Amygdala (tissue), 56 donors: ENCODE measurements at places on chromosomes 7 and 10.

- no peak for DNase-seq
Observed at GRCh38 chr10:75211007-75211691, 553 bp downstream of the VDAC2 start.

DNA sequence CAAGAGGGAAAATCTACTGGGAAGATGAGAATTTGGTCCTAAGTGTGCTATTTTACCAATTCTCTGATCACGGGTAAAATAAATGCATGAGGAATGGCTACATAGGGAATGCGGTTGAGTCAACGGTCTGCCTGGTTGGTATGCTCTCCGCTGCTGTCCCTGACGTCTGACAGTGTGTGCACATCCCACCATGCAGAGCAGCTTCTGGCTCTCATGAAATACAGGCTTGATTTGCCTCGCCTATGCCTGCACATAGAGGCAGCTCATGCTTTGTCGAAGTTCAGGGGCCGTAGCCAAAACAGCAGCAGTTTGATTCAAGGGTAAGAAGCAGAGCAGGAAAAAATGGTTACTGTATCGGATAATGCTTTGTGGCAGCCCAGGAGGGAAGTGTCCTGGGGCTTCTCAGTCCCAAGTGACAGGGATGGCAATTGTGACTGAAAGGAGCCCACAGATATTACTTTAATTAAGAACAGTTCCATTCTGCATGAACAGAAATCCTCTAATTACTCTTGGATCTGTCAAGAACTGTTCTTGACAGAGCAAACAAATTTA is 268.4 kb upstream of the SLC26A5 start:
- DNase-seq, result no peak

- no peak for DNase-seq
Observed at GRCh38 chr10:104579136-104579535, 62.0 kb upstream of the SORCS3 start.

- DNase-seq, result no peak
Observed at GRCh38 chr10:689452-690371, at the start of gene DIP2C. DIP2C (minus strand) TSS chr10:689668; CDS start chr10:689578, 90 bp downstream.

DNA sequence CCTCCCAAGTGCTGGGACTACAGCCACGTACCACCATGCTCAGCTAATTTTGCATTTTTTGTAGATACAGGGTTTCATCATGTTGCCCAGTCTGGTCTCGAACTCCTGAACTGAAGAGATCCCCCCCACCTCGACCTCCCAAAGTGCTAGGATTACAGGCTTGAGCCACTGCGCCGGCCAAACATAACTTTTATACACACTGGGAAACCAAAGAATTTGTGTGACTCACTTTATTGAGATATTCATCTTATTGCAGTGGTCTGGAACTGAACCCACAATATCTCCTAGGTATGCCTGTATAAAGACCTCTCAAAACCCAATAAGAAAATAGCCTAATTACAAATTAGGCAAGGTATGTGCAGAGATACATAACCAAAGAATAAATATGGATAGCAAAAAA is 182.6 kb upstream of the FEZF1 start:
- DNase-seq, result no peak

GRCh38 chr10:30455816-30456215 is 21.8 kb downstream of the MAP3K8 start:
- no peak for DNase-seq

- DNase-seq, result no peak
Observed at GRCh38 chr7:66050990-66051448, 24.6 kb upstream of the ASL start.

DNA sequence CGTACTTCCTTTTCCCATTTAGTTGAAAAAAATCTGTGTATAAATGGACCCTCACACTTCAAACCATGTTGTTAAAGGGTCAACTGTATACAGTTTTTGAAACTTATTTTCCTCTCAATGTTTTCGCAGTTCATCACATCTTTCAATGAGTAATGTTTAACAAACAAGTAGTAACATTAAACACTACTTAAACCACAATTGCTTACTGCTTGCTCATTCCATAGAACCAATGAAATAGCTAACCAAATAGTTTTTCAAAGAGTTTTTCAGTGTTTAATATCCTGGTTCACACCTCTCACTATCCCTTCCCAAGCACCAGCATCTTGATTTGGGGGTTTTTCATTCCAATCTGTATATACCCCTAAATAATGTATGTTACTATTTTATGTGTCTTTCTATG is 9.1 kb downstream of the SEM1 start:
- DNase-seq, result no peak

DNA sequence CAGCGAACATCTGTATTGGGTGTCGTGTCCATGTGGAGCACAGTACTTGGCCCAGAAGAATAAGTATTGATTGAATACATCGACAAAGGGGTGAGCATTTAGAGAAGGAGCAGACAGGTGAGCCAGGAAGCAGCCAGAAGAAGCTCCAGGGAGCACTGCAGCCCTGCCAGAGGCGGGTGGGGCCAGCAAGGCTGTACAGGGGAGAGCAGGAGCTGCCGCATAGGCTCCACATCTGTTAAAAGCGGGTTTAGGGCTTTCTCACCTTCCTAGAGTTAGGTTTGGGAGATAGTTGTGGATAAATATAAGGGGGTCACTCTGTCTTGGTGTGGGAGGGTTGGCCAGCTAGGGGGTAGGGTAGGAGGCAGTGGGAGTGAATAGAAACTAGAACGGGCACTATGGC is 1.3 kb upstream of the CPA1 start:
- no peak for DNase-seq

GRCh38 chr10:22805304-22805703 is 90.9 kb upstream of the PIP4K2A start:
- peak; percentile 74 for DNase-seq

GRCh38 chr10:3857318-3857717 is 72.3 kb upstream of the KLF6 start:
- DNase-seq, result no peak

DNA sequence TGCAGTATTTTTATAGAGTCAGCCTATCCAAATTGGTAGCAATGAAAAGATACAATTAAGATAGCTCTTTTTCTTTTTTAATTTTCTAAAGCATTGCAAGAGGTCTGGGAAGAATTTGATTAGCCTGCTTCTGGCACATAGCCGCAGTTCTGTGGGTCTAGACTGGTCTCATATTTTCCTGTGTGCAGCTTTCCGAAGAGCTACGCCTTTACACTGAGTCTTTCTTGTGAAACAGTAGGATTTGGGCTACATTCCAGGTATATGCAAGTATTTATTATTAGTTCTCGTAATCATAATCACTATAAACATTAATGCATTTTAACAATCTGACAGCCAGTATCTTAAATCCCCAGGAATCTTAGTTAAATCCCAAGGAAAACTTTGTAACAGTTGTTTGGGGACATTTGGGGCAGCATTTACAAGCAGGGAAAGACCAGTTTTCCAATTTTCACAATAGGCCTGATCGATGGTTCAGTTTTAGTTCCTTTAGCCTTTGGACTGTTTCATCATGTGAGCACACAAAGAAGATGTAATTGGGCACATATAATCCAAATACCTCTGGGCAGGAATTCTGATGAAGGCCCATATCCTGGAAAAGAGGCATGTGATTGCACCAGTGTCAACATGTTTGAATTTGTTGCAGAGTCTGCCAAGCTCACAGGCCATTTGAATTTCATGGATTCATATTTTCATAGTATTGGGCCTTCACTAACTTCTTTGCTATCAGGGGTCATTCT is 287.3 kb downstream of the INHBA start:
- DNase-seq, result no peak

GRCh38 chr10:29804025-29804852 is 169.5 kb upstream of the SVIL start:
- no peak for DNase-seq

- no peak for DNase-seq
Observed at GRCh38 chr10:16732376-16732775, 84.8 kb downstream of the RSU1 start.

DNA sequence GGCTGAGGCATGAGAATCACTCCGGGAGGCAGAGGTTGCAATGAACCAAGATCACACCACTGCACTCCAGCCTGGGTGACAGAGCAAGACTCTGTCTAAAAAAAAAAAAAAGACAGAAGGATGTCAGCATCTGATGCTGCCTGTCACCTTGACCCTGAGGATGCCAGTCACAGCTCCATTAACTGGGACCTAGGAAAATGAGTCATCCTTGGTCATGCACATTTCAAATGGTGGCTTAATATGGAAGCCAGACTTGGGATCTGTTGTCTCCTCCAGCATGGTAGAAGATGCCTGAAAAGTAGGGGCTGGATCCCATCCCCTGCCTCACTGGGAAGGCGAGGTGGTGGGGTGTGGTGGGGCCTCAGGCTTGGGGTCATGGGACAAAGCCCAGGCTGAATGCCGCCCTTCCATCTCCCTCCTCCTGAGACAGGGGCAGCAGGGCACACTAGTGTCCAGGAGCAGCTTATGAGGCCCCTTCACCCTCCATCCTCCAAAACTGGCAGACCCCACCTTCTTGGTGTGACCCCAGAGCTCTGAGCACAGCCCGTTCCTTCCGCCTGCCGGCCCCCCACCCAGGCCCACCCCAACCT is 1.3 kb downstream of the NOS3 start:
- no peak for DNase-seq

DNA sequence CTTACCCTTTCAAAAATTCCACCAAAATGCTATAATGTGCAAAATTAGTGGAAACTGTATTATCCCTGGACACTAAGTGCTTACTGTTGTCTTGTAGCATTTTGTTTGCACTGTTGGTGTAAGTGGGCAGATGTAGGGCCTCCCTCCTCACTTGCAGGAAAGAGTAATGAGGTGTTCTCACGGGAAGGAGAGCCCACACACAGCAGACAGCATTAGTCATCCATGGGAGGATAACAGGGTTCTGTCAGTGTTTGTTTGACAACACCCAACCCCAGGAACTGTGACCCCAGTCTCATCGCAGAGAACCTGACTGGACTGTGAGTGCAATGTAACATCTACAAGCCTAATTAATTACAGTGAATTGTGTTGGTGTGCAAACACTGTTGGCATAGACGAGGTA is 58.7 kb upstream of the VSTM2A start:
- no peak for DNase-seq

DNA sequence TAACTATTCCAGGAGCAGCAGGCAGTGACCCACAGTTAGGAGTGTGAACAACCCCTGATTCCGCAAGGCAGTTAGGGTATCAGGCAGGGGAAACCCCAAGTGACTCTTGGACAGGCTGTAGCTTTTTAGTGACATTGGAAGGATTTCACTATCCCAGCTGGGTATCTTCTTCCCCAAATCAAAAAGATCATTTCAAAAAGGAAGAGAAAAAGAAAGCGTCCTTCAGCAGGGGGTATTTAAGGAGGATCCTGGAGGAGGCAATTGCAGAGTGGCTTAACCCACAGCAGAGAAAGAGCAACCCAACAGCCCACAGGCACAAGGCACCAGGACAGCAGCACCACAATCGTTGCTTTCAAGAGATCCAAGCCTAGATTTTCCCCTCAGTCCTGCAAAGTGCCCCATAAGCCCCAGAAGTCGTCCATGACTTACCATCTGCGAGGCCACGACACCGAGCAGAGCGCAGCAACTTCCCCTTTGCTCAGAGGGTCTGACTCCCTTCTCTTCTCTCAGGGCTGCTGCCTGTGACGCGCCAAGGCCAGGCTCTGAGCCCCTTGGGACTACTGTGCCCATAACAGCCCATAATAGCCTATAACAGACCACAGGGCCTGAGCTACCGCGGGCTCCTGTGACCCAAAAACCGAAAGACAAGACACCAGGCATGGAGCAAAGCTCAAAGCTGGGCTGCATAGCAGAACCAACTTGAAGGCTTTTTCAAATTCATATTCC is 19.8 kb downstream of the PIK3AP1 start:
- DNase-seq, result no peak
